GM12892 (cell line): ENCODE measurements at places on chromosomes 1 and 21.
A peak's percentile ranks its signal among the peaks of the same experiment; 100 is the strongest.

DNA sequence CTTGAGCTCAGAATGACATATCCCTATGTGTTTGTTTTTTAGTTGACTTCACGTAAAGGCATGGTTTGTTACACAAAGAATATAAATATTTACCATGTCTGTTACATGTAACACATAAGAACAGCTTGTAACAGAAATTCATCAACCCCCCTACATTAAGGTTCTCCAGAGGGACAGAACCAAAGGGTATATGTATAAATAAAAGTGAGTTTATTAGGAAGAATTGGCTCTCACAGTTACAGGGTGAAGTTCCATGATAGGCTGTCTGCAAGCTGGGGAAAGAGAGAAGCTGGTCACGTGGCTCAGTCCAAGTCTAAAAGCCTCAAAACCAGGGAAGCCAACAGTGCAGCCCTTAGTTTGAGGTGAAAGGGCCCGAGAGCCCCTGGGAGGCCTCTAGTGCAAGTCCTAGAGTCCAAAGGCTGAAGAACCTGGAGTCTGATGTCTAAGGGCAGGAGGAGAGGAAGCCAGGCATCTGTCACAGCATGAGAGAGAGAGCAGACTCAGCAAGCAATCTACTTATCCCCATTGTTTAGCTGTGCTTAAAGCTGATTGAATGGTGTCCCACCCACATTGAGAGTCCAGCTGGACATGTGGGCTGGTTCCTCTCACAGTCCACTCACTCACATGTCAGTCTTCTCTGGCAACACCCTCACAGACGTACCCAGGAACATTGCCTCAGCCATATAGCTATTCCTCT lies 15.8 kb downstream of the THRAP3 start:
- DNase-seq: no peak

DNA sequence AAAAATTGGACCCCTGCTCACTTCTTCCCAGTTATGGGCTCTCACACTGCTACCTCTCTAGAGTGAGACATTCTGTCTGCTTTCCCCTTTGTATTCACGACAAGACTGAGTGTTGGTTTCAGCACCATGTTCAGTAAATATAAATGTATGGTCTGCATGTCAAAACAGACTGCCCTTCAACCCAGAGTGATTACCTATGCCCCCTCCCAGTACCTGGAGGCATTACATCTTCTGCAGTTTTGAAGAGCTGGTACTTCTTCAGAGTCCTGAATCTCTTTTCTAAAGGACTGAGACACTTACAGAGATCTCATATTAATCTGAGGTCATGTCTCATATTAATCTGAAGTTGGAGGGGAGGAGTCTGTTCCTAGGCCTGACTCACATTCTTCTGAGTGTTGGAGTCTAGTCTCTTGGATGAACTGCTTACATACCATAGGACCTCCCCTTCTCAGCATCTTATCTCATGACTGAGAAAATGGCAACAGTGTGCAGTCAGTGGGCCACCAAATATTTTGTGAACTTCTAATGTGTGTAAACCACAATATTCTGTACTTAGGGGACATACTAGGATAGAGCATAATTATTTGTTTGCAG lies 80.3 kb downstream of the RGL1 start:
- no peak for DNase-seq

- no peak for DNase-seq
These were observed 5.9 kb upstream of the A3GALT2 start for GRCh38 chr1:33326785-33327184.

GRCh38 chr1:27658951-27659496 lies 13.0 kb downstream of the IFI6 start:
- peak; percentile 45 for DNase-seq

DNA sequence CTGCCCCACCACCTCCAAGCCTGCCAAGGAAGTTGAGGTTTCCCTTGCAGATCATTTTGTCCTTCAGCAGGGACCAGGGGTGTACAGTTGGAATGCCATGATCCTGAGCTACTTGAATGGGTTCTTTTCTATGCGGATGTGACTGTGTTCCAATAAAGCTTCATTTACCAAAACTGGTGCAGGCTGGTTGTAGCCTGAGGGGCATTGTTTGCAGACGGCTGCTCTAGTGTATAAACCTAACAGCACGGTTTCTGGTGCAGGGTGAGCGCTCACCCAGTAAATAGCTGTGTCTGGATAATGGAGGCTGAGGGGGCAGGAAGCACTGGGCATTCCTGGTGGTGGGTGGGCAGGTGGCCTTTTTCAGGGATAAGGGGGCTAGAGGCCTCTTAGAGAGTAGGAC lies 72.7 kb upstream of the ACTL8 start:
- DNase-seq: no peak

GRCh38 chr1:63966016-63966415 lies 192.2 kb downstream of the ROR1 start:
- DNase-seq: no peak

GRCh38 chr1:154725865-154726264 lies 117.9 kb upstream of the ADAR start:
- DNase-seq: no peak

- DNase-seq: no peak
These were observed 3.7 kb downstream of the KNCN start for GRCh38 chr1:46547481-46548383.

GRCh38 chr1:81760477-81761097 lies 40.1 kb upstream of the ADGRL2 start:
- no peak for DNase-seq

- no peak for DNase-seq
These were observed 116.8 kb downstream of the RABGAP1L start for GRCh38 chr1:174276087-174276486.

- DNase-seq: no peak
These were observed 402.0 kb downstream of the MATN1 start for GRCh38 chr1:30321246-30321910.

DNA sequence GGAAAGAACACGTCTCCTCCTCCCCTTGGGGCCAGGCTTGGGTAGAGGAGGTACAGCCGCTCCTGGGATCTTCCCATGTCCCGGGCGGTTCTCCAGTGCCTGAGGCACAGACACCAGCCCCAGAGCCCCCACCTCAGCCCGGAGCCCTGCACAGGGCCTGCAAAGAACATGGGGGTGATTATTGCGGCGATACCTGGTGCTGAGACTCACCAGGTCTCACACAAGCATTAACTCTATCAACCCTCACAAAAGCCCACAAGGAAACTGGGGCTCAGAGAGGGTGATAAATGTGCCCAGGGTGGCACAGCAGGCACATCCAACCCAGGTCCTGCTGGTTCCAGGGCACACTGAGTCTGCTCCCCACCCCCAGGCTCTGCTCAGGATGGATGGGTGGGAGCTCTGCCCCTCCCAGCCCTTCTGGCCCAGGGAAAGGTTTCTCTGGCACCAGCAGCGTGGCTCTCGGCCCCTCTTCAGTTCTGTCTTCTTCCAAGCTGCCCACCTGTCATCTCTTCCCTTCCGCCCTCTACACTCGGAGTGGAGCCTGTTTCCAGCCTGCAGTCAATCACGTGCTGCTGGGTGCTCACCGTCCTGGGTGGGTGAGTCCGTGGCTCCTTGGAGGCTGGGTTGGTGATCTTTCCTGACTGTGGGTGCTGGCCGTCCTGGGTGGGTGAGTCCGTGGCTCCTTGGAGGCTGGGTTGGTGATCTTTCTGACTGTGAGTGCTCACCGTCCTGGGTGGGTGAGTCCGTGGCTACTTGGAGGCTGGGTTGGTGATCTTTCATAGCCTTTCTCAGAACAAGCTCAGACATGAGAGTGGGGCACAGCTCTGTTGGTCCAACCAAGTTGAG lies 53.6 kb upstream of the AJAP1 start:
- DNase-seq: no peak

DNA sequence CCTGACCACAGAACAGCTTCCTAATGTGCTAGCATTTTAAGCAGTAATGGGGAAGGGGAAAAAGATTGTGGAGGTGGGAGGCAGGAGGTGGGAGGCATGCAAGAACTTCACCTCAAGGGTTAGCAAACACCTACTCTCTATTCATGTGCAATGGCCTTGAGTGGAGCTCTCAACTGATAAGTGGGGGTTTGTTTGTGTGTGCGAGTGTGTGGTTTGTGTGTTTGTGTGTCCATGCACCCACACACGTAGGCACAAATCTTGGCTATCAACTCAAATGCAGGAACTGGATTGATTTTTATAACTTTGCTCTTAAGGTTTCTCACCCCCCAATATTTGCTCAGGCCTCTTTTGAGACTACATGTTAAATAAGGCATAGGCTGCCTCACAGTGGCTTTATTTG lies 78.6 kb downstream of the SYT6 start:
- no peak for DNase-seq

DNA sequence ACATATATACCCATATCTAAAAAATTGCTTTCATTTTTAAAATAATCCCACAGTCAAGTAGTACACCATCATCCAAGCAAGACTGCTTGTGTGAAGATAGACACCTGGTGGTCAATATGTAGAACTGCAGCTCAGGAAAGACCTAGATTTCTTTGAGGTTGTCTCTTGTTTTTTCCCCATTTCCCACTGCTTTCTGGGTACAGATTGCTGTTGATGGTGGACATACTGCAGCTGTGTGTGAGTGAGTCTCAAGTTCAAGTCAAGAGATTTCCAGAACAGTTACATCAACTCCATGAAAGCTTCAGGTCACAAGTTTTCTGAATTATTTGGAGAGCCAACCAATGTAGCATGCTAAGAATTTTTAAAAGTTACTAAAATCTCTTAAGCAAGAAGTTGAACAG lies 306.4 kb downstream of the DUSP10 start:
- DNase-seq: peak; percentile 10

GRCh38 chr1:54565113-54565501 lies 17.1 kb downstream of the ACOT11 start:
- no peak for DNase-seq

- no peak for DNase-seq
These were observed 40.0 kb upstream of the ZNF648 start for GRCh38 chr1:182101415-182102042.
